ENCODE measurements at places on chromosomes 7 and 10.

DNA sequence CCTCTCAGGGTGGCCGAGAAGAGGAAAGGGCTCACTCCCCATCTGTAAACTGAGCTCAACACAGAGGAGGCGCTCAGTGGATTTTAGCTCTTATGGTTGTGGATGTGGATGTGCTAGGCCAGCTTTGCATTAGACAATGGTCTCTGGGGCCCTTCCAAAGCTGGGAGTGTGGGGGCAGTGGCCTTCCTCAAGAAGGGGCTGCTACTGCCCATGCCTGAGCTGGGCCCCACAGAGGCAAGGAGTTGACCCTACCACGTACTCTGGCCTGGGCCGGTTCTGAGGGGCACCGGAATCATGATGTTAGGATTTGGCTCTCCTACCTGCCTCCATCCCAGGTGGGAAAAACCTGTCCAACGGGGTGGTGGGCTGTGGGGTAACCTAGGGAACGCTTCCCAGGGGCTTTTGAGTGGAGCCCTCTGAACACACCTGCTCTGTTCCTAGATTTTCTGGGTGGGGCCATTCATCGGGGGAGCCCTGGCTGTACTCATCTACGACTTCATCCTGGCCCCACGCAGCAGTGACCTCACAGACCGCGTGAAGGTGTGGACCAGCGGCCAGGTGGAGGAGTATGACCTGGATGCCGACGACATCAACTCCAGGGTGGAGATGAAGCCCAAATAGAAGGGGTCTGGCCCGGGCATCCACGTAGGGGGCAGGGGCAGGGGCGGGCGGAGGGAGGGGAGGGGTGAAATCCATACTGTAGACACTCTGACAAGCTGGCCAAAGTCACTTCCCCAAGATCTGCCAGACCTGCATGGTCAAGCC lies 11.5 kb downstream of the AQP1 start:
- no peak for DNase-seq

- no peak for DNase-seq
These were observed 965.5 kb downstream of the GRID1 start for GRCh38 chr10:85400981-85401695.

DNA sequence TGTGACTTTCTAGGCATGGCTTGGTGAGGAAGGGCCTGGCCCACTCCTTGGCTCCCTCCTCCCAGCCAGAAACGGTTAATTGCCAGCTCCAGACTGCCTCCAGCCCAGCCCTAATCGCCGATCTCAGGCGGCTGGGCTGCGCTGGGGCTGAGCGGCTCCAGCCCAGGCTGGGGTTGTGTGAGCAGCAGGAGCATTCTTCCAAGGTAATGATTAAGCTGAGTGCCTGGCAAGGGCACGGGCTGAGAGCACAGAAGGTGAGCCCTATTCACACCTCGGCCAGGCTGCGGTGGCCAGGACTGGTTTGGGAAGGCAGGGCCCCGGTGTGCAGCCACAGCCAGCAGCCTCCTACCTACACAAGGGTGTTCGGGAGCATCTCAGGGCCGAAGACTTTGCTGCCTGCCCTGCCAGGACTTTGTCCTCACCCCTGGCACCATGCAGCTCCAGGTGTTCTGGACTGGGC lies at the start of gene TMEM72:
TSS of gene TMEM72 (plus strand) at position 257 of the 460 bp plus-strand sequence. CDS start at position 433, 176 bp downstream.
- no peak for DNase-seq

- DNase-seq: no peak
These were observed 56.4 kb downstream of the UNCX start for GRCh38 chr7:1288996-1289551.

DNA sequence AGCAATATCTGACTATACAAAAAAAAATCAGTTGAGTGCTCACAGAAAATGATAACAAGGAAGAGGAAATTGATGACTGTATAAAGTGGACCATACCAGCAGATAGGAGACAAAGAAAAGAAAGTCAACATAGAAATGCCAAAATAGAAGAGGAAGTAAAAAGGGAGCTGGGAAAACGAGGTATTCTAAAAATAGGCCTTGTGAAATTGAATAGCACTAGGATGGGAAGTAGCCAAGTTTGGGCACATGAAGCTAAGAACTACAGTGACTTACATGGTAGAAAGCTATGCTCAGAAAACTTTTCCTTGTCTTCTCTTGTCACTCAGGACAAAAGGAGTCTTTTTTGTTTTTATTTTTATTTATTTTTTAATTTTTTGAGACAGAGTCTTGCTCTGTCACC lies 76.2 kb upstream of the APBB1IP start:
- DNase-seq: no peak

- DNase-seq: no peak
These were observed 41.7 kb downstream of the DNAJC1 start for GRCh38 chr10:21961847-21962246.

- no peak for DNase-seq
These were observed 16.5 kb downstream of the MKI67 start for GRCh38 chr10:128109707-128110106.

DNA sequence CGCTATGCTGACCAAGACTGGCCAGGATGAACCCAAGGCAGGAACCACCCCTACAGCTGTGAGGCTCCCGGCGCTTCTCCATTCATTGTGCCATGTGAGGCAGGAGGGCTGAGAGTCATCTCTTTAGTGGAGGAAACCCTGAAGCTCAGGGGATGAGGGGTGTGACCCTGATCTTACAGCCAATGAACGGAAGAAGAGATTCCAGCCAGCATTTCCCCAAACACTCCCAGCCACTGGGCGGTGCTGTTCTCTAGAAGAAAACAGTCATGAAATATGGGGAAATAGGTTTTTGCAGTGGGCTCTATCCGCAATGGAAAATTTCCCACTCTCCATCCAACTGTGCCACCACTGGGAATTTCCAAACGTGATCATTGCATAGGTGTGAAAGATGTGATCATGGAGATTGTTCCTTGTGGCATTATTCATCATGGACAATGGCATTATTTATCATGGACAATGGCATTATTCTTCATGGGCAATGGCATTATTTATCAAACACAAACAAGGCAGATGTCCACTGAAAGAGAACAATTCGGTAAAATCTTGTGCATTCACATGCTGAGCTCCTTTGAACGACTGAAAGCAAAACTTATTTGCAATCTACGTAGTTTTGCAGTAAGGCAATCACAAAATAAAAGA lies 14.0 kb upstream of the SLC18A2 start:
- DNase-seq: no peak

DNA sequence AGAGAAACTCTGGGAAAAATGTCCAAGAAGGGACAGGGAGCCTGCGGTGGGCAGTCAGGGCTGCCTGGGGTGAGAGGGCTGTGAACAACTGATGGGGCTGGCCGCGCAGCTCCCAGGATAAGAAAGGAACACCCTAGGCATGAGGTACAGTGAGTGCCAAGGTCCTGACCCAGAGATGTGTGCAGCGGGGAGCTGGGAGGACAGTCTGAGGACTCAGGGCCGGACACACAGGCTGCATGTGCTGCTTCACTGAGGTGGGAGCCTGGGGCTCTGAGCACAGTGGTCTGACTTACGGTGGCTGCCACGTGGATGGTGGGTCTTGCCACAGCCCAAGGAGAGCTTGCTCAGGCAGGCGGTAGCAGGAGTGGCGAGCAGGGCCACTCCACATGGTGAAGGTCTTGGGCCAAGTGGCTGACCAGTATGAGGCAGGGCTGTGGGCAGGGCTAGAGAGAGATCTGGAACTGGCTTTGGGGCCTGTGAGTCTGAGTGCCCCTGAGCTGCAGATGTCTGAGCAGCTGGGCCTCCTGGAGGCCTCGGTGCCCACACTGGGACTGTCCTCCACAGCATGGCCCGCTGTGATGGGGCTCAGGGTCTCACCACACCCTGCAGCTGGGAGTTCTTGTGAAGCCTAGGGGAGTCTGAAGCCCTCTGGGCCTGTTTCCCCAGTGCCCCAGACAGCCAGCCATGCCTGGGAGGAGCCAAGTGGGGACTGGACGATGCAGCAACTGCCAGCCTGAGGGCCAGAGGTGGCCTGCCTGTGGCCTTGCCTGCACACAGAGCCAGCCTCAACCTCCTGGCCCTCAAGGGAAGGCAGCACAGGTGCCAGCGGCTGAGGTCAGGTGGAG lies 60.3 kb downstream of the RASGEF1A start:
- DNase-seq: no peak

- DNase-seq: no peak
These were observed 17.2 kb downstream of the ZNF316 start for GRCh38 chr7:6654113-6654841.

GRCh38 chr7:34973400-34973760 lies 63.9 kb downstream of the DPY19L1 start:
- DNase-seq: no peak

- DNase-seq: no peak
These were observed 97.5 kb upstream of the PAX2 start for GRCh38 chr10:100647928-100648327.

DNA sequence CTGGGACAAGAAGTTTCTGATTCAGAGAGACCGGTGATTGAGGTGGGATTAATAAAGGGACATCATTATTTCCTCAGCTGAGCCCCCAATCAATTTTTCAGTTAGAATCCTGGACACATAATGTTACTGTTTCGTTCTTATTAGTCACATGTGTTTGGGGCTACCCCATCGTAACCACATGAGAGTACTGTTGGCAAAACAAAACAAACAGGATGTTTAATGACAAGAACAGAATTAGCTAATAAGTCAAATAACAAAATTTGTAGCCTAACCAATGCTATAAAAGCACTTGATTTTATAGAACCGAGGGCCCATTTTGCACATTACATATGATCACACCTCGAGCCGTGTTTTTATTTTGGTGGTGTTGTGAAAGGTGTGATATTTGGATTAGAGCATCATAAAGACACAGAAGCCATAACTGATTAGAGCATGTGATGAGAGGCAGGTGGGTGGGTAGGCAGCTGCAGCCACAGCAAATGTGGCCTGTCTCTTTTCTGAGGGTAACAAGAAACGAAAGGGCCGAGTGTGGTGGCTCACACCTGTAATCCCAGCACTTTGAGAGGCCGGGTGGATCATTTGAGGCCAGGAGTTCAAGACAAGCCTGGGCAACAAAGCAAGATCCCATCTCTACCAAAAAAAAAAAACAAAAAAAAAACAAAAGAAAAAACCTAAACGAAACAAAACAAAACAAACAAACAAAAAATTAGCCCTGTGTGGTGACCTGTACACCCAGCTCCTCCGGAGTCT lies 1.8 kb upstream of the VWC2 start:
- no peak for DNase-seq

DNA sequence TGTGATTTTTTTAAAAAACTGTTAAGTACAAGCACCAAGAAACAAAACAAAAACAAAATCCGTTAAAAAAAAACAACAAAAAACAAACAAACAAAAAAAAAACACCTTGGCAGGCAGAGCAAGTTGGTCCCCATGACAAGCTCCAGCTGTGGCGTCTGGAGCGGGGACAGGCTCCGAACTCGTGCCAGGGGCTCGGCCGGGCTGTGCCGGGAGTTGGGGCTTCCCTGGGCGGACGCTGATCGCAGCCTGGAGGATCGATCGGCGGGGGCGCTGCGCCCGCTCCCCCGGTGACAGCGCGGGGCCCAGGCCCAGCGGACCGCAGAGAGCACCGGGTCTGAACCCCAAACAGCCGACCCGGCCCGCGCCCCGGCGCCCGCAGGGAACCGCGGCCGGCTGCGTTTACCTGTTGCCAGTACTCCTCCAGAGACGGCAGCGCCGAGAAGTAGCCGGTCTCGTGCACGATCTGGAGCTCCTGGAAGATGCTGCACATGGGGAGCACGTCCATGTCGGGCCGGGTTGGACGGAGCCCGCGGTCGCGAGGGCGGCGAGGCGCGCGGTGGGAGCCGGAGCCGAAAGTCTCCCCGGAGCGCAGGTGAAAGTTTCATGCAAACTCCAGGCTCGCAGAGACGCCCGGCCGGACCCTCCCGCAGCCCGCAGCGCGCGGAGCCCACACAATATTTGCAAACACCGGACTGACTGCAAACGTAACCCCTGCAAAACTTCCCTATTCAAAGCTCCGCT lies at the start of gene KLF6:
TSS of gene KLF6 (minus strand) at position 700 of the 741 bp plus-strand sequence. CDS start at position 505, 195 bp downstream.
- DNase-seq: no peak

GRCh38 chr7:134245253-134245652 lies 71.5 kb downstream of the SLC35B4 start:
- DNase-seq: no peak

- peak; percentile 52 for DNase-seq
These were observed 126.5 kb downstream of the SH2D4B start for GRCh38 chr10:80664071-80664680.

DNA sequence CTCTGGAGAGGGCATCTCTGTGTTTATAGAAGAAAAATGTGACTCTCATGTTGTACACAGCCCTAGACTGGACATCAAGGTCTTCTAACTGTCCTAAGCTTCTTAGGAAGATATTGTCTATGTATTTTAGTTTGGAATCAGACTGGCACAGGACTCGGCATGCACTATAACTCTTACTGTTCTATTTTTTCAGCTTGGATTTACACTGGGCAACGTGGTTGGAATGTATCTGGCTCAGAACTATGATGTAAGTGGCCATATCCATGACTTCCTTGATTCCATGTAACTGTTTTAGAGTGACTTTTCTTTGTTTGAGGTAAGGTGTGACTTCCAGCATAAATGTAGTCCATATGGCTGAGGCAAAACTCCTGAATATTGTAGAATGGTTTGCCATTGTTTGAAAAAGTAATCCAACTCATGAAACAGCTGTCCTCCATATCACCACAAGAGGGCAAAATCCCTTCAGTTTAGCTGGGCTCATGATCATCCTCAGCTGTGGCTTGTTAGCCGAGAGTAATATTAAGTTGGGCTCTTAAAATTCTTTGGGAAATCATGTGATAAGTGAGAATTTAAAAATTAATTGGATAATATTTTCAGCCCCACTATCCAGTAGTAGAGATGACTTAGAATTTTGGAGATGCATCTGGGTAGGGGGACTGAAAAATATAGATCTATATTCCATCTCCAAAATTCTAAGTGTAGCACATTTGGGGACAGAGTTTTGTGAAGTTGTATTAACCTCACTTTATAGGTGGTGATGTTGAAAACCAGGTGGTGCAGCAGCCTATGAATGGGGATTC lies 10.4 kb downstream of the STMP1 start:
- no peak for DNase-seq

DNA sequence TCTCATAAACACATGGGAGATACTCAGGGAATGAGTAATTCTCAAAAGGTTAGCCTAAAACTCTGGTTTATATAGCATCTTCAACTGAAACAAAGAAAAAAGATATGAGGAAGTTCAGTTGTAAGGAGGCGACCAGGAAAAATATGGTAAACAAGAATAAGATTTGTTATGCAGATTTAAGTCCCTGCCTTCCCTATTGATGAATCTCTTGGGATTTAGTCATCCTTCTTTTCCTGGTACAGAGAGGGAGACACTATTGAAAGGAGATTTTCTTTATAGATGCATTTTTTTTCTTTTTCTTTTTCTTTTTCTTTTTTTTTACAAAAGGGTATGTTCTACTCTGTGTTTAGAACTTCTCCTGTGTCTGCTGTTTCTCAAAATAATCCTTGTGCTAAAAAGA lies 557.5 kb downstream of the DNAJB9 start:
- DNase-seq: no peak

DNA sequence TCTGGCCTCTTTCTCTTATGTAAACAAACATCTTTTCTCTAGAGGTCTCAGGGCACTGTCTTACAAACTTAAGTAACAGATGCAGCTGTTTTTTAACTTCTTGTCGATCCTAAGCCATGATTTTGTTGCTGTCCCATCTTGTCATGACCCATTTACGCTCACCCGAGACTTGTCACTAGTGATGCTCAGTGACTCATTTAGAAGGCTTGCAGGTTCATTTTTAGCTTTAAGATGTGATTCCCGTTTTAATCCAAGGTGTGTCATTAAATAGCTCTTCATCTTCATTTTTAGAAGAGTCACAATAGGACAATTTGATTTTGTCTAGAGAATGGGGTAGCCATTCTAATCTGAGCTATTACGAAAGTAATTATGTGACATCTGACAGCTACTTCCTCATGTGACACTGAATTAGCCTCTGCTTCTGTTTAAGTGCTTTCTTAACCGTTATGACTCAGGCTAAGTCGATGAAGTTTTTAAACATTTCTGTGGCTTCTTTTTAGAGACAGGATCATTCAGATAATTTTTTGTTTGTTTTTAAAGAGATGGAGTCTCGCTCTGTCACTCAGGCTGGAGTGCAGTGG lies 42.7 kb downstream of the SPDYE5 start:
- DNase-seq: no peak

All from anterior cingulate cortex (tissue), 58 donors.